Urinary bladder (tissue), 4 donors: ENCODE measurements at places on chromosomes 6 and 20. TPM values are rescaled to one million over a fixed set of nuclear protein-coding genes. Genes with fewer than 3 reads are reported as not detected.

- no peak for DNase-seq
Observed at GRCh38 chr6:29982097-29982496, 39.8 kb downstream of the HLA-A start.

PNRC1 gene
- 224 TPM for total RNA-seq

RIPPLY2 gene
- 0.26 TPM for total RNA-seq

- no peak for DNase-seq
Observed at GRCh38 chr20:10576411-10577090, 97.2 kb downstream of the JAG1 start.

DNA sequence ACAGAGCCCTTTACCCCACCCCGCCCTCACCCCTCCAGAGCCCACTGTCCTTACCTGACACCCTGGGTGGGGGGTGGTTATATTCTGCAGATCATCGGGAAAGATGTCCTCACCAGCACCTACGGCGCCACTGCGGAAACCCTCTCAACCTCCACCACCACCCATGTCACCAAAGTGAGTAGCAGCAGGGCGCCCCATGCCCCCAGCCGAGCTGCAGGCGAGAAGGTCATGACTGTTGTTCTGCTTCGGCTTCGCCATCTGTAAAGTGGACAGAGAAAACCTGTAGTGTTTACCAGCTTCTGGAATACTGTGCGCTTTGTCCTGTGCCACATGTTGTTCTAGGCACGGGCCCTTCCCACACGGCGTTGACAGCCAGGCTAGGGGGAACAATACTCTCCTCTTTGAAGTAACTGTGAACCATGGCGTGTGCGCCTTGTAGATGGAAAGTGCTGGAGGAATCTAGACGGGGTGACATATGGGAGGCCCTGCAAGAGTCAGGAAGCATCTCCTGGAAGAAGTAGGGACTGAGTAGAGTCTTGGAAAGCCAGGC, 16.5 kb upstream of the AAR2 start:
- DNase-seq, result no peak

DNA sequence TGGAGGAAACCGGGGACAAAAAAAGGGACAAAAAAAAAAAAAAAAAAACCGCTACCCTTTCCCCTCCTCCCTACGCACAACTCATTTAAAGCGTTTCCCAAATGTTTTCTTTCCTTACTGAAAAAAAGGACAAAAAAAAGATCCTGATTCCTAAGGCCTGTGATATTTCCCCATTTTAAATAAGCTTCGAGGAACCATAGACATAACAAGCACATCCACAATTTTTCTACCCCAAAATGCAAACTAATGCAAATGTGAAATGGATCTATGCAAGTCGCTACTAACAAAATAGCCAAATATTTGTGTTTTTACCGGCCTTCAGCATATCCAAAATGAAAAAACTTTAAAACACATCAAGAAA, 1.4 kb upstream of the ZNF217 start:
- DNase-seq, result no peak

GRCh38 chr20:8079976-8080375, 52.1 kb upstream of the PLCB1 start:
- no peak for DNase-seq

PRPH2 gene
- total RNA-seq, result 5.1 TPM

ZNF318 gene
- 14.6 TPM for total RNA-seq
